ENCODE measurements at places on chromosomes 3 and 15.

DNA sequence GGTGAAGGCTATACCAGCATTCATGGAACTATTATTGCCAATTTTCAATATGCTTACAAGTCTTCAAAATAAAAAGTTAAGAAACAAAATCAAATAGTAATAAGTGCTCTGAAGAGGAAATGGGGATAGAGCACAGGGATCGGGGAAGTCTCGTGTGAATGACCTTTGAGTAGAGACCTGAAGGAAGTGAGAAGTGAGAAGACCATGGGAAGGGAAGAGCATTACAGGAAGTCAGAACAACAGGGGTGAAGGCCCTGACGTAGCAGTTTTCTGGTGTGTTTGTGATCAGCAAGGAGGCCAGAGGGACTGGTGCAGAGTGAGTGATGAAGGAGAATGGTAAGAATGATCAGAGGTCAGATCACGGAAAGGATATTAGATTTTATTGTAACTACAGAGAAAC, 48.1 kb downstream of the STAC start:
- no peak for DNase-seq

- no peak for DNase-seq
Observed at GRCh38 chr3:10309736-10310135, 11.2 kb downstream of the SEC13 start.

DNA sequence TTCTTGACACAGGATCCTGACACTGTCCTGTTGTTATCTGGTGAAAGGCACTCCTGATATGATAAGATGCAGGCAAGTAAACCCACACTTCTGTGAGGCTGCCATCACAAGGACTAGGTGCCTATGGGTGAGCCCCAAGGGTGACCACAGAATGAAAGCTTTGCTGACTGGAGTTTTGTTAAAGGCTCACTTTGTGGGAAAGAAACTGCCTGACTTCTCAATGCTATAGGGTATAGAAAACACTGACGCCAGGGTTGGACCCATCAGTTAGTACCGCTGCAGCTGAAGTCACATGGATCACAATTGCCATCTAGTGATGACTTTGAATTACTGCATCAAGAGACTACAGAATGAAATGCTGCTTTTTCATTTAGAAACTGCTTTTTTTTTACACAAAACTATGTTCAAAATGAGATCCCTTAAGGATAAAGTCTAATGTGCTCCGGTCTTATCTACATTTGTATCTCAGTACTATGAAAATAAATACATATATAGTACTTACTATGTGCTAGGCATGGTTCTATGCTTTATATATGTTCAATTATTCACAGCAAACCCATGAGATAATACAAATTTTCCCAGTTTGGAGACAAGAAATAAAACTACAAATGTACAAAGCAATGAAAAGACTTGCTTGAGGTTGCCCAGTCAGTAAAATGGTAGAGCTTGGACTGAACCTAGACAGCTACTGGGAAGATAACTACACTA, 64.2 kb upstream of the CMSS1 start:
- DNase-seq, result peak; percentile 35

DNA sequence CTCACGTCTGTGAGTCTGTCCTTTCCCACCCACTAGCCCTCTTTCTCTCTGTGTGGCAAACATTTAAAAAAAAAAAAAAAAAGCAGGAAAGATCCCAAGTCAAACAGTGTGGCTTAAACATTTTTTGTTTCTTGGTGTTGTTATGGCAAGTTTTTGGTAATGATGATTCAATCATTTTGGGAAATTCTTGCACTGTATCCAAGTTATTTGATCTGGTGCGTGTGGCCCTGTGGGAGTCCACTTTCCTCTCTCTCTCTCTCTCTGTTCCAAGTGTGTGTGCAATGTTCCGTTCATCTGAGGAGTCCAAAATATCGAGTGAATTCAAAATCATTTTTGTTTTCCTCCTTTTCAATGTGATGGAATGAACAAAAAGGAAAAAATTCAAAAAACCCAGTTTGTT, 97.7 kb downstream of the GAP43 start:
- no peak for DNase-seq

DNA sequence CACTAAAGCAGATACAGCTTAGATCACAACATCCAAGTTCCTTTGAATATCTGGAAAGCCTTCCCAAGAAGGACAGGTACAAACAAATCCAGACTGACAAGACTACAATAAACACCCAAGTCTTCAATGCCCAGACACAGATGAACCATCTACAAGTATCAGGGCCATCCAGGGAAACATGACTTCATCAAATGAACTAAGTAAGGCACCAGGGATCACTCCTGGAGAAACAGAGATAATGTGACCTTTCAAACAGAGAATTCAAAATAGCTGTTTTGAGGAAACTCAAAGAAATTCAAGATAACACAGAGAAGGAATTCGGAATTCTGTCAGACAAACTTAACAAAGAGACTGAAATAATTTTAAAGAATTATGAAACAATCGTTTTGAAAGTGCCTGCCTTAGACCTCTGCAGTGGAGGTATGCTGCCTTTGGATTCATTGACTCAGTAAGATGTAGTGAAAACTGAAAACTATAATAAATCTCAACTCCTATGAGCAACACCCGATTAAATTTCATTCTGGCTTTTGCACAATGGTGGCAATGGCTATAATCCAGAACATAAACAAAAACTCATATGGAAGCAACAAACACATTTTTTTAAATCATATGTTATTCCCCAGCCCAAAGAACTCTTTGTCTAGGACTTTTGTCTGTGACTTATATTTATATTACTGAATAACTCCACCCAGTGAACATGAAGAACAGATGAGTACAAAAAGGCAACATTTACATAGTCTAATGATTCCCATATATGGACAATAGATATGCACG, 12.6 kb upstream of the COL8A1 start:
- DNase-seq, result no peak

DNA sequence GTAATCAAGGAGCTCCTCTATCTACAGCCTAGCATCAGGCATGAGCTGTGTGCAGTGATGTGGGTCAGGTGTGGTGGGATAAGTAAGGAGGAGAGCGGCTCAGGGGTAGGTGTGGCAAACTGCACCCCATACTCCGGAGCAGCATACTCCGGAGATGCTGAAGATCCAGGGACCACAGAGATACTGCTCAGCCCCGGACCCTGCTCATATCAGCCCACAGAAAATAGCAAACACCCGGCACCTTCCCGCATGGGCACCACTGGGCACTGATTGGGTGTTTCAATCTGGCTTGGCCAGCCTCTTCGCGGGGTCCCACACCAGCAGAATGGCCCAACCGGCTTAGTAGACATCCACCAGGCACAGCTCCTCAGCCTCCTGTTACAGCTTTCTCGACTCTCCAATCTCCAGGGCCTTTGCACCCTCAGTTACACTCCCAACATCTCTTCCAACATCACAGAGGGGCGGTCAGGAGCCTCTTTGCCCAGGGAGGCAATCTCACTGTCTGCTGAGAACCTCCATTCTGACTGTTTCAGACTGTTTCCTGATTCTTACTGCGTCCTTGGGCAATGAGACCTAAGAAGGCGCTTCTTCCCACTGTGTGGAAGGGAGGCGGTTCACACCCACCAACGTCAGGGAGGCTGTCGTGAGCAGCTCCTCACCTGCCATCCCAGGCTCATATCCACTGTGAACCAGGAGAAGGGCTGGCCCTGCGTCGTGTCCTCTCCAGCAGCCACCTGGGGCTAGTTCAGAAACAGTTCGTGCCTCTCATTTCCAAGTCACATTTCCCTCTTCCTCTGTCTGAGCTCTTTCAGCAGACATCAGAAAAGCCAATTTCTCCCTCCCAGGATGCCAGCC, 59.8 kb downstream of the CAPN7 start:
- DNase-seq, result no peak

DNA sequence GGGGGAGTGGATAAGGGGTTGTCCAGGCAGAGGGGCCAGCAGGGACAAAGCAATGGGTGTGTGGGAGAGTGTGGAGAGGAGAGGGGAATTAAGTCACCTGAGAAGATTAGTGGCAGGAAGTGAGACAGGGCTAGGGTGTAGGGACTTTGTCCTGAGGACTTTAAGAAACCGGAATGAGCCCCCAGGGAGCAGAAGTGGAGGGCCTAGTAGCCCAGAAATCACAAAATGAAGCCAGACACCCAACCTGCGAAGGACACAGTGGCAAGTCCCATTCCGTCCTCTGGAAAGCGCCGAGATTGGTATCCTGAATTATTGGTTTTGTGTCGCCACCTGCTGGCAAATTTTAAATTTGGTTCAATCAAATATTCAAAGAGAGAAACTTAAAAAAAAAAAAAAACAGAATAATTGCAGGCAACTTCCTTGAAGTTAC, 78.0 kb upstream of the SLC25A36 start:
- peak; percentile 20 for DNase-seq

DNA sequence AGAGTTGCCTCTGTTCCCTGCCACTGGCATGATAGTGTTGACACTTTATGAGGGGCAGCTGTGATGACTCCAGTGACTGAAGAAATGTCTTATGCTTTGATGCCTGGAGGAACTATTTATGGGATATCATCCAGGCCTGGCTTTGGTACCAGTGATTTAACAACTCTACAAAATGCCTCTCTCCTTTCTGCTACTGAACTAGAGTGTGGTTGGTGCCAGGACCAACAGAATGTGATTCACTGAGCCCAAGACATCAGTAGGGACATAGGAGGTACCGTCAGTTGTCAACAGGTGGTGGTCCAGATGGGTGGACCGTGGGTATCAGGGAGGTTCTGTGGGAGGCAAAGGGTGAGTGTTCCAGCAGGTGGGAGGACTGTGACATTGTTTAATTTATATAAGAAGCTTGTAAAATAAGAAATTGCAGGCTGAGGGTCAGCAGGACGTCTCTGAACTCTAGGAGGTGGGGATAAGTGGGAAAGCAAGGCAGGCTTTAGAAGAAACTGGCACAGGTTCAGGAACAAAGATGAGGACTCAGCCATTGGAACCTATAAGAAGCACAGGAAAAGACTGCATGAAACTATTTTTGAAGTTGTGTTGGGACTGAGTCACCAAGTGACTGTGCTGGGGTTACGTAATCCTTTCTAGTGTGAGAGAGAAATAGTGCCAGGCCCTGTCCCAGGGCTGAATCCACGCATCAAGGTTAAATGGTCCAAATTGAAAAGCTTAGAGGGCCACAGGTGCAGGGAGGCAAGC, 28.5 kb upstream of the SLC7A14 start:
- DNase-seq, result peak; percentile 81
